ENCODE measurements at places on chromosomes 4 and X.

DNA sequence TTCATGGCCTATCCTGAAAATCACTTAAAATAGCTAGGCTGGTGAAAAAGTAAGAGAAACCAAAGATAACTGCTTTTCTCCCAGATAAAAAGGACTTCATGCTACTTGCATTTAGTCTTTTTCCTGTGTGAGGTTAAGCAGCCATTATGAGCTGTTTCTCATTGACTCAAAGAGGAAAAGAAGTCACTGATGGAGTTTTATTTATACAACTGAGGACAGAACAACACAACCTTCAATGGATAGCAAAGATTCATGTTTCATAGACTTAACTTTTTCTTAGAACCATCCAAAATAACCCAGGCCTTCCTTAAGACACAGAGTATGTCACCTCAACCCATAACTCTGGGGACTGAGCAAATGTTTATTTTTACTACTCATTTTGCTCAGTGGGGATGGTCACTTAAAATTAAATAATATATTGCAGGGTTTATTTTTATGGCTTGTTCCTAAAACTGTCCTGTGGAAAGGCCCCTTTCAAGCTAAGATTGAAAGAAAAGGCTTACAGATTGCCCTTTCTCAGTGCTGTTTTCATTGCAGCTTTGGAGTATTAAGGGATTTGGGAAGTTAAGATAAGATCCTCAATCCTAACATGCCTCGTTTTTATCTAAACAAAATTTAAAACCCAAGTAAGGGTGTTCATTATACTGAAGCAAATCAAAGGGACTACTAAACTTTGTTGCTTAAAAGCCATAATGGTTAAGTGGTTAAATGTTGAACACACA lies 252.6 kb upstream of the MAD2L1 start:
- no peak for DNase-seq

DNA sequence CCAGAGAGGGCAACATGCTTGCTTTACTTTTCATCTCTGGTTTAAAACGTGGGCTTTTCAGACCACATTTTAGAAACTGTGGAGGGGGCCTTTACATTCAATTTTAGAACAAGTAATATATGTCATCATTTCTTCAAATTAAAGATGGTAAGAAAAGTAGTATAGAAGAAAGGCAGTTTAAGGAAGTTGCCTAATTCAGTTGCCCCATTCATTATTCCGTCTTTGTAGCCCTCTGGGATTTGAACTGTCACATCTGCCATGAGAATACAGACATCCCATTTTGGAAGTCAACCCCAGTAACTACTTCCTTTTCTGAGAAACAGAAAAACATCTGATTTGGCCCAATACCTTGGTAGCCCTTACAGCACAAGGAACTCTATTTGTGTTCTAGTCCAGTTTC lies 61.2 kb downstream of the PASD1 start:
- DNase-seq, result no peak

DNA sequence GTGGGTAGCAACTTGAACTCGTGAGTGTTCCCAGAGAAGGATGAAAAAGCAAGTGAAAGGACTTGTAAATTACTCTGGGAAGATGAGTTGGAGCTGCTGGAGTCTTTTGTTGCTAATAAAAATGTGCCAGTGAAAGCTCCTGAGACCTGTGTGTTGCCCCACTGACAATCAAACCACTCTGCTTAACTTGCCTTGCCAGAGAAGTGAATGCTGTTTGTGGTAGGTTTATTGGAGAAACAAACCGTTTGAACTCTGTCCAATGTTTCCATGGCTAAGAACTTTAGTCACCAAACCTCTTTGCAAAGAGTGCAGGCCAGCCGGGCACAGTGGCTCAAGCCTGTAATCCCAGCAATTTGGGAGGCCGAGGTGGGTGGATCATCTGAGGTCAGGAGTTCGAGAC lies 586.9 kb downstream of the PCDH7 start:
- no peak for DNase-seq

- DNase-seq, result no peak
These were observed 90.7 kb downstream of the PAPSS1 start for GRCh38 chr4:107629318-107629717.

- DNase-seq, result no peak
These were observed 210.7 kb downstream of the PPP3CA start for GRCh38 chr4:101136373-101137370.

DNA sequence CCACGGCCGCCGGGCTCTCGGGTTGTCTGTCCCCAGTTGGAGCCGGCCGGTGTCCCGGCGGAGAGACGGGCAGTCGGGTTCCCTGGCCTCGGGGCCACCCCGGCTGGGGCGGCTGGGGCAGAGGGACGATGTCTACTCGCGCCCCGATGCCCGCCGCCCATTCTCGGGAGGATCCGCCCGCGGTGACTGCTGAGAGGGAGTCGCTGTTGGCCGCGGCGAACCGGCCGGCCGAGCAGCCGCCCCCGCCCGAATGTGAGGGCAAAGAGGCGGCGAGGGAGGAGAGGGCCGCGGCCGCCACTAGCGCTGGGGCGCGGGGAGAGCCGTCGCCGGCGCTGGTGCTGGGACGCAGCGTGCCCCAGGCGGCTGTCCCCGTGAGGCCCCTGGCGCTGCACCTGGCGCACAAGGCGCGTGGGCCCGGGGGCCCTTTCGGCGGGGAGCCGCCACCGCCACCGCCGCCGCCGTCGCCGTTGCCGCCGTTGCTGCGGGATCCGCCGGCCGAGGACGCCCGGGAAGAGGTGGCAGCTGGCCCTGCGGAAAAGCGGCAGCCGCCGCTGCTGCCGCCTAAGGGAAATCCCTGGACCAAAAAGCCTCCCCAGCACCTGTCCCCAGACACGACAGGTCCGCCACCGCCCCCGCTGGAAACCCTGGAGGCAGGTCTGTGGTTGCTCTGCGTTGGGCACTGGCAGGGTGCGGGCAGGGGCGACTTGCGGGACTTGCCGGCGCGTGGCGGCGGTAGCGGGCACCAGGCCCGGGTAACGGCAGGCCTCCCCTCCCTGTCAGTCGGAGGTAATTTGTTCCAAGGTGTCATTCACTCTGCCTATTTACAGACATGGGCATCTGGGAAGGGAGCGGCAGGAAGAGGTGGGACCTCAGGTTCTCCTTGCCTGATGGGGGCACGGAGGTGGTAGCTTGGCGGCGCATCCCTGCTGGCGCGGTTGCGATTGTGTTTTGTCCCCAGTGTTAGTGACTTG lies 739 bp downstream of the LARP1B start:
- peak; percentile 69 for DNase-seq

DNA sequence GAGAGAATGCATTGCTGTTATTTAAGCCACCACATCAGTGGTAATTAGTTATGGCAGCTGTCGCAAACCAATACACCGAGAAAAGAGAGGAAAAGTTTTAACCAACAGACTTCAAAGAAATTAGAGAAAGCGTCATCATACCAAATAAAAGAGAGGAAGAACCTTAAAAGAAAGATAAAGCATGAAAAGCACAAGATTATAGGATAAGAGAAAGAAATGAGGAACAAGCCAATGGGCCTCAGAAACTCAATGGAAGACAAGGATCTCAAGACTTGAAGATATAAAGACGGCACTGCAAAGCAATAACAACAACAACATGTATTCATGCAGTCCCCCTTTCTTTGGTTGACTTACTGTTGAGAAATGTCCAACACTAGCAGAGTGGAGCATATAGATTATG lies 22.8 kb upstream of the ASMTL start:
- DNase-seq, result no peak

DNA sequence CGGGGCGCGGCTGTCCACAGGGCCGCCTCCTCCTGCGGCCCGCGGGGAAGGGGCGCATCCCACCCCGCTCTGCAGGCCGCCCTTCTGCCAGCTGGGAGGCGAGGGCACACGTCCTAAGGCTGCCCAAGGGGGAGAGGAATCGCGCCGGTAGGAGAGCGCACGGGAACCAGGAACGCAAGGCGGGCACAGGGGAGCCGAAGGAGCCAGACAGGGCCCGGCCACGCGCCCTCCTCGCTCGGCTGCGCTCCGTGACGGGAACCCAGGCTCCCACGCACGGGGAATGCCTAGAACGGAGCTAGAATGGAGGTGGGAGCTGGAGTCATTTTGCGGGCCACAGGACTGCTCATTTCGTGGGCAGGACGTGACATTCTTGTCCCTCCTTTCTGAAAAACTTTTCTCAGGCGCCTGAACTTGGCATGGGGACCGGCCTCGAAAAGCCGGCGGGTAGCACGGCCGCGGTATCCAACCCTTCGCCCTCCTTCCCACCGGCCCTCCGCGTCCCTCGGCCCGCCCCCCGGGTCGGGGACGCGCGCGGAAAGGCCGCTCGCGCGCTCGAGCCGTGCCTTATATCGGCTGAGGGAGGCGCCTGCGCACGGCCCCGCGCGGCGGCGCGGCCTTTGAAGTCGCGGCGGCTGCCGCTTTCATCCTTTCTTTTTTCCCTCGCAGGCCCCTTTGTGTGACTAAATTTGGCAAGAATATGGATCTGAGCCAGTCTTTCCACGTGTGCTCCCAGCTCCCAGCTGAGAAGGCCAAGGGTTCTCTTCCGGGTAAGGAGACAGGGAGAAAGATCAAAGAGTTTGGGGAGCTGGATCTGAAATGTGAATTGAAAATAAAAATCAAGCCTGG lies 4.2 kb upstream of the LEF1 start:
- DNase-seq, result no peak

DNA sequence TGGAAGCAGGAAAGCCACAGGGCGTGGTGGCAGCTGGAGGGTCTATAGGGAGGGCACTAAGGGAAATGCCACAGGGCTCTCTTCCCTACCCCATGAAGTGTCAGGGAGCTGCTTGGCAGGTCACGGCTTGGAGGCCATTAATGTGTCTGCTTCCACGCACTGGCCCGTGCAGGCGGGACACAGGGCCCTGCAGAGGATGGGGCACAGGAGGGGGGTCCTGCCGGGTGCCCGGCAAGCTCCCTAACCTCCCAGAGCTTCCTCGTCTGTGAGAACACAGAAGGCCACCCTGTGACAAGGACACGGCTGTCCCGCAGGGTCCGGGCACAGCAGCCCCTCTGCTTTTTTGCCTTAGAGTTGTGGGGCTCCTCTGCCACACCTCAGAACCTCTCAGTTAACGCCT lies 25.5 kb downstream of the FAM53A start:
- DNase-seq, result no peak

DNA sequence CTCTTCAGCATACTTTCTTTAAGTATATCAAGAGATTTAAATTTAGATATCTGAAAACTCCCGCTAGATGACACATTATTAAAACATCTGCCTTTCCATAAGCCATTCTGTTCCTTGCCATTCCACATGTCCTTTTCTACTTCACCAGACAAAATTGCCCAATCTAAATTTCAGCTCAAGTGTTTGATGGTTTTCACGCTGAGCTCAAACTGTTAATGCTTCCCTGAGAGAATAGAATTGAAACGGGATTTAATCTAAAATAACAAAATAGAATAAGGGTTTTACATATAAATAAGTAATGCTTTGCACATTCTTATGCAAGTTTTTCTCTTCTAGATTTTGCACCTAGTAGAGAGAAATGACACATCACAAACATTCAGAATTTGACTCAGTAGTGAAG lies 764.5 kb upstream of the TENM3 start:
- no peak for DNase-seq

GRCh38 chr4:38530486-38530885 lies 133.5 kb upstream of the KLF3 start:
- DNase-seq, result no peak

DNA sequence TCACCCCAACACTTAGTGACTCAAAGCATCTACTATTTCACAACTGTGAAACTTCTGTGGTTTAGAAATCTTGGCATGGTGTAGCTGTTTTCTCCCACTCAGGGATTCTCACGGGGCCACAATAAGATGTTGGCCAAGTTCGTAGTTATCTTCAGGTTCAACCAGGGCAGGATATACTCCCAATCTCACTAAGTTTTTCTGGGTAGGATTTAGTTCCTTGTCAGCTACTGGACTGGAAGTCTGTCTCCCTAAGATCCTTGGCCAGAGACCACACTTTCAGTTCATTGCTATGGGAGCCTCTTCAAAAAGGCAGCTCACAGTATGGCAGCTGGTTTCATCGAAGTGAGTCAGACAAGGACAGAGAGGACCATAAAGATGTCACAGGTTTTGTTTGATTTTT lies 111.7 kb upstream of the PDHA2 start:
- DNase-seq, result no peak

- DNase-seq, result no peak
These were observed 1.2 kb upstream of the BLTP1 start for GRCh38 chr4:122150931-122151330.

- no peak for DNase-seq
These were observed 29.9 kb upstream of the STS start for GRCh38 chrX:7117587-7117986.

GRCh38 chrX:150697641-150698040 lies 4.4 kb downstream of the MTMR1 start:
- no peak for DNase-seq

DNA sequence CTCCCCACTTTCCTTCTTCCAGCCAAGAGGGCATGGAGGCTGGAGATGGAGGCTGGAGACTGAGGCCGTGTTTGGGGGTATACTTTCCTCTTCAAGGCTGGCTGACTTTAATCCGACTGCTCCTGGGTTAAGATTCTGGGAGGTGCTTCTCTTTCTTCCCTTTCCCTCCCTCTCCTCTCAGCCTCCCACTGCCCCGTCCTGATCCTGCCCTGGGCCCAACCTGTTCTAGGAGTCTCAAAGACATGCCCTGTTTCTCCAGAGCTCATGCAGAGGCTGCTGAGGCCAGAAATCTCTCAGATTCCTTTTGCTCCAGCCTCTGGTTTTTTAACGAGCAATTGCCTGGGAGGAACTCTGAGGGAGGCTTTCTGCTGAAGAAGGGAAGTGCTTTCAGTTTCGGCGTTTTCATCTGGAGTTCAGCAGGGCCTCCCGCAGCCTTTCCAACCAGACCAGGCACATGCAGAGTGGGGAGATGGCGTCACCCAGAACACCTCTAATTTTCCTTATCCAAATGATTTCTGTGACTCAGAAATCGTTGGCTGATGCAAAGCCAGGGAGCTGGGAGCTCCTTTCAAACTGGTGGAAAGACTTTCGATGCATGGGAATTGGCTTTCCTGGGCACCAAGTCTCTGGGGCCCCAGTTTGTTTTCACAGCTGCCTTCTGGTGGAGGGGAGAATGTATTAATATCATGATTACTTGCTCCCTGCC lies 34.5 kb upstream of the FAM9C start:
- DNase-seq, result no peak

DNA sequence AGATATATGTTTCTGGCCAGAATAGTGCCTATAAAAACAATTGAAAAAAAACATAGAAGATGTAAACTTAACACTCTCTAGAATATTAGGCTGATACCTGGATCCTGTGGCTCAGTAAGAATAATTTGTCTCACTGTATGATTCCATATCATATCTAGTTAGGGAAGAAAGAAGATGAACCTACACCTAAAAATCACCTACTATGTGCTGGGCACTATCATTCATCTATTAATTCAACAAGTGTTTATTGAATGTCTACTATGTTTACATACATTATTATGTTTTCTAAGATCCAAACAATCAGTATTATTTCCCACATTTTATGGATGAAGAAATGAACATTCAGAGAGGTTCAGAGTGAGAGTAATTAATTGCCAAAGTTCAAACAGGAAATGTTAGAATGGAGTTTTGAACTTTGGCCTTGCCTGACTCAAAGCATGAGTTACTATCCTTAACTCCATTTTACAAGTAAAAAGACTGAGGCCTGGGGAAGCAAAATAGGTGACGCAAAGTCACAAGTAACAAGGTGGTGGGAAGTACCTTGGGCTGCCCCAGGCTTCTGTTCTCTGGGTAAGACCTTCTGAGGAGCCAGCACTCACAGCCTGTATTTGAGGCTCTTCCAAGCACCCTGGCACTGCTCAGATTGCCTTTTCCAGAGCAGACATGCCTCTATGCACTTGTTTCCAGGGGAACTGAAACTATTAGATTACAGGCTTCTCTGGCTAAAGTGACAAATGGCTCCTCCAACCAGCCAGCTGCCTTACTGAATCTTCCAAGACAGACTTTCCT lies 111.1 kb upstream of the ACSL4 start:
- DNase-seq, result no peak
